ENCODE measurements at places on chromosomes 3 and 15.

DNA sequence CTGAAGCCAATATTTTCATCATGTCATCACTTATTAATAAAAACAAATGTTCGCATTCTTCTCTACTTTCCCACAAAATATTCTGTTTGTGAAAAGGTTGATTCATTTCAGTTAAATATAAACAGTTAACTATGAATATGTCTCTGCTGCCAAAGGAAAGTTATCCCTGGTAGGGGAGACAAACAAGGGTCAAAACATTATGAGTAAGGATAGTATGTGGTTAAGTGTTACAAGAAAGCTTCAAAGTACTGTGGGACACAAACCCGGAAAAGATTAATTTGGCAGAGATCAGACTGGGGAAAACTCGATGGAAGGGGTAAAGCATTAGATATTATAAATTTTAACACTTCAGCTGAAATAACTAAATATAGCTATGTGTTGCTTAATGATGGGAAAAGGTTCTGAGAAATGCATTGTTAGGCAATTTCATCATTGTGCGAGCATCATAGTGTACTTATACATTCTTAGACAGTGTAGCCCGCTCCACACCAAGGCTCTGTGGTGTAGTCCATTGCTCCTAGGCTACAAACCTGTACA, 436.5 kb upstream of the TBL1XR1 start:
- no peak for DNase-seq

DNA sequence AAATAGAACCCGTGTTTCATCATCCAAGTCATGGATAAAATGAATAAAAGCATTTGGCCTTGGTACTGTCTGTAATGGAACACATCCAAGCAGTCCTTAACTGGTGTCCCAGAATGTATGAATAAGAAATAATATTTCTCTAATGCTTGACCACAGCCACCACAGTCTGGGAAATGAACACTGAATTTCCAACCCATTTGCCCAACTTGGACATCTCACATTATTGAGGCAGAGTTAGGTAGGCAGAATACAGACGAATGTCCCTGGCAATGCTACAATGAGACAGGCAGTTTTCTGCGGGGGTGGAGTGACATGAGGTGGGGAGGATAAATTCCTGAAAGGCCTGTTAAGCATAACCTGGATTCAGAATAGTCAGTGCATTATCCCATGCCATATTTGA, 245.7 kb downstream of the ZIC1 start:
- no peak for DNase-seq

DNA sequence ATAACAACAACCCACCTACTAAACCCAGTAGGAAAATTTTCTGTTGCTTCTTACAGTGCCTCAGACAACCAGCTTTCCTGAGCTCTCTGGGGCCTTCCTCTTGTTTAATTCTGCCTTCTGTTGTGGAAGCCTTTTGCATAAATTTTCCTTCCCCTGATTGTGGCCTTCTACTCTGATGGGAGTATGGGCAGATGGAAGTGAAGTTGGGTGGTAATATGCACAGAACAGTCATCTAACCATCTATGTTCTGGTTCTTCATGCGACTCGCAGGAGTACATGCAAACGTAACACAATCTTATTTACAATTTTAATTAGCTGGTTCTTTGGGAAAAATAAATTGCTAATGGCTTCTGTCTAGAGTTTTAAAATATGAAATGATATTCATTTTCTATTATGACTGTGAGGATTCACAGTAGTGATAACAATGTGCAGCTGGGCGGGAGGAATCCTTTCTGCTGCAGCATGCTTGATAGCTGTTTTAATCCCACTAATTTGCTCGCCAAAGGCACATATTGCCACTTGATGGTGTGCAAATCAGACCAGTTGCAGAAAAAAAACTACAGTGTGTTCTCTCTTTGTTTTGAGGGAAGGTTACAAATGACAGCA, 311.5 kb upstream of the ROPN1 start:
- no peak for DNase-seq

DNA sequence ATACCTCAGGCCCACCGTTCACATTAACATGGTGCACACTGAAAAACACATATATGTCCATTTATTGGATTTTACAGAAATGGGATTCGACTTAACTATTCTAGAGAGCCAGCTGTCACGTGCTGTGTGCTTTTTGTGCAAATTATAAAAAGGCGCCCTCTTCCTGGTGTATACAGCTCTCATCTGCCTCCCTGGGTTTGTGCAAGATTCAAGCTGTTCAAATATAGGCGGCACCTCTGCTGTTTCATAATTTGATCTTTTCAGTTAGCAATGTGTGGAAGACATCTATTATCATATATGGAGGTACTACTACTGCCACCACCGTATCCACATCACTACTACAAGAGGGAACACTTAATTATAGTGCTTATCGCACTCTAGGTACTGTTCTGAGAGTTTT, 187.6 kb downstream of the EBLN2 start:
- no peak for DNase-seq

GRCh38 chr15:32029862-32030781, at the start of gene CHRNA7:
Gene CHRNA7 (plus strand): TSS chr15:32030515. CDS start chr15:32030595, 80 bp downstream.
- no peak for DNase-seq

GRCh38 chr3:184186184-184186901, at the start of gene ABCF3:
Gene ABCF3 (plus strand): TSS chr3:184186199. CDS start chr3:184186208, 9 bp downstream.
- no peak for DNase-seq

GRCh38 chr3:12832350-12833221, 8.8 kb downstream of the RPL32 start:
- no peak for DNase-seq

DNA sequence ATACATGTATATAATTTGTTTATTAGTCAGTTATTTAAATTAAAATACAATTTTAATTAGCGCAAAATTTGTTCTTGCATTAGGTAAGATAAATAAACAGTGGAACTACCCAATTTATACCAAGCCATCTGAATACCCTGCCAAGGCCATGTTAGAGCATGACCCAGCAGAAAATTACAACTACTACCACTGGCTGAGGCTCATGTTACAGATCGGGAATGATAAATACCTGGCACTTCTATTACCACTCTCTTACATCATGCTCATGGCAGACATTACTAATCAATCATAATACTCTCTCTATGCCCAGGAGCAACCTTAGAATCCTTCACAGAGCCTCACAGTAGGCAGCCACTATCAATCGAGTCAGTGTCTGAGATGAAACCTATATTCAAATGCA, 21.2 kb upstream of the LMOD3 start:
- DNase-seq, result no peak

DNA sequence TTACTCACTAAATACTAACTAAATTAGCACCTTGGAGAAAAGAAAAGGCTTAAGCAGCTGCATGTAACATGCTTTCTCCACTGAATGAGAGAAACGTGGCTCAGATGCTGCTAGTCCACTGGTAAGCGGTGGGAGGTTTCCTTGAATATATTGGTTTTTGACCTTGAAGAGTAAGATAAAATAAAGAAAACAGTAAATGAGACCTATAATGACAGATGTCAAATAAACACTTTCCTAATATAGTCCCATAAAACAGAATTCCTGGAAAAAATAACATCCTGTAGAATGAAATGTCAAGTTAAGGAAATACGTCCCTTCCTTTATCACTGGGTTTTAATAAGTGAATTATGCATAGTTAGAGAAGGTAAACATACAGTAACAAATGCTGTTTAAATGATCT, 215.0 kb downstream of the DPH6 start:
- DNase-seq, result no peak

DNA sequence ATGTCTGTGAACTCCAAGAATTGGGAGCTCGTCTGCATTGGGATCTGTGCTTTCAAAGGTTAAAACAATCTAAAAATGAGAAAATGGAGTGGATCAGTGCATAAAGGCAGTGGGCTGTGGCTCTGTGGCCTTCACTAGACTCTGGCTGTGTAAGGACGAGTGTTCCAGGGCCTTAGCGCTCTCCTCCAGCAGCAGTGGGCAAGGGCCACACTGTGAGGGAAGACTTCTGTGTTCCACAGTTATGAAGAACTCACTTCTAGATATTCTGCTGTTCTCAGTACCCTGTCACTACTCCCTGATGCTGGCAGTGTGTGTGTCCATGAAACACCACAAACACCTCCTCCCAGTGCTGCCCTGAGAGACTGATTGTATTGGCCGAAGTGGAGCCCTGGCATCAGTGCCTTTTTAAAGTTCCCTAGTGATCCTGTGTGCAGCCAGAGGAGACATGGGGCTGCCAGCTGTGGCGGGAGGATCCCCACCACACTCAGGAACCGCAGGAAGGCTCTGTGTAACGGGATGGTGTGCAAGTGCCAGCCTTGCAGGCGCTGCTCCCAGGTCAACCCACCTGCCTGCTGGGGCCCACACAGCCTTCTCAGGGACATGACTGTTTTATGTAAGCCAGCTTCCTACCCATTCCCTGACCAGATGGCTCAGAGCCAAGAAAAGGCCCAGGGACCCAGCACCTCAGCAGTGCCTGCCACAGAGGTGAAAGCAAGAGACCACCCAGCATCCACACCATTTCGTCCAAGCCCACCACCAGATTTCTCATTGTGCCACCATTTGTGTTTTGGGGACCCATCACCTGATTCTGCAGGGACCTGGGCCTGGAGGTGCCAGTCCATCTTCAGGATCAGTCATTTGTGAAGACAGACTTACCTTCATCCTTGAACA, 40.4 kb downstream of the ABTB1 start:
- DNase-seq, result no peak

- peak; percentile 10 for DNase-seq
Measured at GRCh38 chr15:80695911-80696661, 976 bp downstream of the ABHD17C start.

GRCh38 chr3:124780761-124781475, 50.7 kb downstream of the UMPS start:
- DNase-seq, result no peak

DNA sequence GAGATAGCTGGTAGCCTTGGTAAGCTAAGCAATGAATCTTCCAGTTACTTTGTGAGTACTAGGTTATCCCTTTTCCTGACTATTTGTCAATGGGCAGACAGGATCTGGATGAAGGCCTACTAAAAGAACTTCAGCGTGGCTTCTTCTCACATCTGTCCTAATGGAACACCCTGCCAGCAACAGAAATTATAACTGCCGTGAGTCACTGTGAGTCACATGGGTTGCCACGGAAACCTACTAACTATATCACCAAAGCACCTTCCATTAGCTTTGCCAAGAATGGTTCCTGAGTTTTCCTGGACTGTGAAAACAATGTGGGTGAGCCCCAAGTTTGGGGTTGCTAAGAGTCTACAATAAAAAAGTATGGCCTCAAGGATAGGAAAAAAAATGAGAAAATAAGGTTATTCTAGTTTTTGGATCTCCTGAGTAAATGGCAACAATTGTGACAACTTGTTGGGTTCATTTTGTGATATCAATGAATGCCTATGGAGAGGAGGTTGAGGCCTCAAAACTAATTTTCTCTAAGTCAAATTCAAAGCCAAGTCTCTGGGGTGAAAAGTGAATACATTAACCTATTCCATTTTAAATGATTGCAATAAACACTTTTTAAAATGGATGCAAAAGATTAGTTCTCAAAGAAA, 195.1 kb upstream of the ICE2 start:
- no peak for DNase-seq

DNA sequence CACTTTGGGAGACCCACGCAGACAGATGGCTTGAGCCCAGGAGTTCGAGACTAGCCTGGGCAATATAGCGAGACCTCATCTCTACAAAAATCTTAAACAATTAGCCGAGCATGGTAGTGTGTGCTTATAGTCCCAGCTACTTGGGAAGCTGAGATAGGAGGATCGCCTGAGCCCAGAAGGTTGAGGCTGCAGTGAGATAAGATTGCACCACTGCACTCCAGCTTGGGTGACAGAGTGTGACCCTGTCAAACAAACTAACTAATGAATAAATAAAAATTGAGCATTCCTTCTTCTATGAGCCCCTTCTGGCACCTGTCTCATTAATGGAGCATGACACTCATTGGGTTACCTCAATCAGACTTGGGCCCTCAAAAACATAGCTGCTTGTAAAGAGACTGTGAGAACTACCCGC, 7.5 kb downstream of the ZDHHC3 start:
- no peak for DNase-seq

- DNase-seq, result no peak
Measured at GRCh38 chr3:185943760-185944106, 5.9 kb upstream of the TRA2B start.

- DNase-seq, result no peak
Measured at GRCh38 chr15:76916369-76916768, 11.2 kb upstream of the SCAPER start.

DNA sequence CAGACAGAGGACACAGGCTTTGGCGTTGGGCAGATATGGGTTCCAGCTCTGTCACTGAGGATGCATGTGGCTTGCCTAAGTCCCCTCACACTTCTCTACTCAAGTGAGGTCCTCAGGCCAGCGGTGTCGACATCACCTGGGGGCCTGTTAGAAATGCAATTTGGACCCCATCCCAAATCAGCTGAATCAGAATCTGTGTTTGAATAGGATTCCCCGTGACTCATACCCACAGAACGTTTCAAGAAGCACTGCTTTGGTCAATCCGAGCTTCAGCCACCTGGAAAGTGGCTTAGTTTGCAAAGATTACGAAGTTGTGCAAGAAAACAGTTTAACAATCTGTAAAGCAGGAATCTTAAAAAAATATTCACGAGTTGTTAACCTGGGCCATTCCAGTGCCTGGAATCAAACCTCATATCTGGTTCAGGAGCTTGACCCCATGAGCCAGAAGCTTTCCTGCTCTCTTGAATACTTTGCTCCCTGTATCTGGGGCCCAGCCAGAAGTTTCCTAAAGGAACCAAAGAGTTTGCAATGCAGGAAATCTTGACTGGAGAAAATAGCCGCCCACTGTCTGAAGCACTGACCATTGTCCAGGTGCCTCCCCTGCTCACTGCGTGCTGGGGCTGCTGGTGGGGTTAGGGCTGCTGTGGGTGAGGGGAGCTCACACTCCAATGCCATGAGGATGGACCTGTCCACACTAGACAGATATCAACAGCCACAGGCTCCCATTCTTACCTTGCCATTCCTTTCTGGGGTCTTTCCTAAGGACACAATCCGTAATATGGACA, 208.5 kb upstream of the LINGO1 start:
- DNase-seq, result no peak

GRCh38 chr3:113952921-113953320, 5.1 kb downstream of the ZDHHC23 start:
- DNase-seq, result no peak

All from activated gamma-delta T cell (primary cell).